Epithelial cell of prostate (primary cell): ENCODE measurements at places on chromosomes 7 and 10.

- DNase-seq: peak; percentile 85
These were observed 71.1 kb downstream of the FIGNL1 start for GRCh38 chr7:50379082-50379481.

DNA sequence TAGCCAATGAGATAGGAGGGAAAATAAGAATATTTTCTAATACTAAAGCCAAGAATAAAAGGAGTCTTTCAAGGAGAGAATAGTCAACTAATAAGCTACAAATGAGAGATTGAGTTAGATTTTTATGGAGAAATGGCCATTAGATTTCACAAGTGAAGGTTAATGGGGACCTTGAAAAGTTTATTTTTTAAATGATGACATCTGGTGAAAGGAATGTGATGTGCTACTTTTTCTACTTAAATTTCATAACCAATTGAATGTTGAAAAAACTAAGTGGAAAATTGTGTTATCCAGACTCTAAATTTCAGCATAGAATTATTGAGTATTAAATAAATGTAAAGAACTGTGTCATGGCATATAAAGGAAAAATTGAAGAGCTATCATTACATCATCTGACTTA is 125.7 kb downstream of the TSPAN12 start:
- DNase-seq: no peak

- DNase-seq: no peak
These were observed 56.2 kb downstream of the HK1 start for GRCh38 chr10:69334302-69335062.

DNA sequence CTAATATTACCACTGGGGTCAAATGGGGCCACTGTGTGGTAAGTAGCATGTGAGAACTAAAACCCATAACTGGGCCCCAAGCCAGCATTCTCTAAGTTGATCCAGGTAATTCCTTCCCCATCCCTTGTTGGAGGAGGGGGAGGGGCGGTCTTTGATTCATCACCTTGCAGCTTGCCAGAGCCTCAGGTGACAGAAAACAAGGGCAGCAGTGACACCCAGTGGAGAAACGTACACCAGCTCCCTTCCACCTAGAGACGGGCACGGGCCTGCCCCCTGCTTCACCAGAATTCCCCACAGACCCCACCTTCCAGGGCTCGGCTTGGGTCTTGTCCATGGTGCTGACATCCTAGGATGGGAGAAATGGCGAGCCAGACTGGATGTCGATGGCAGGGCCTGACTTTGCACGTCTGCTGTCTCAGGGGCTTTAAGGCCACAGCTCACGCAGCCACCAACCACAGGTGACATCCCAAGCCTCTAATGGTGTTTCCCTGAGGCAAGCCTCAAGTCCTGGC is 102.0 kb downstream of the STRA8 start:
- DNase-seq: peak; percentile 98

GRCh38 chr7:138214926-138215325 is 138.7 kb downstream of the AKR1D1 start:
- no peak for DNase-seq

DNA sequence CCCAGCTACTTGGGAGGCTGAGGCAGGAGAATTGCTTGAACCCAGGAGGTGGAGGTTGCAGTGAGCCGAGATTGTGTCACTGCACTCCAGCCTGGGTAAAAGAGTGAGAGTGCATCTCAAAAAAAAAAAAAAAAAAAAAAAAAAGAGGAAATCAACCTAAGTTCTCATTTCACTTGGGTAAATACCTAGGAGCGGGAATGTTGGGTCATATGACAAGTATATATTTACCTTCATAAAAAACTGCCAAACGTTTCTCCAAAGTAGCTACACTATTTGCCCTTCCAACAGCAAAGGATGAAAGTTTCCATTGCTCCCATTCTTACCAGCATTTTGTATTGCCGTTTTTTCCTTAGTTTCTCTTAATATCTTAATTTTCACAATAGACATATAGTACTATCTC is 9.8 kb downstream of the P4HA1 start:
- DNase-seq: no peak

DNA sequence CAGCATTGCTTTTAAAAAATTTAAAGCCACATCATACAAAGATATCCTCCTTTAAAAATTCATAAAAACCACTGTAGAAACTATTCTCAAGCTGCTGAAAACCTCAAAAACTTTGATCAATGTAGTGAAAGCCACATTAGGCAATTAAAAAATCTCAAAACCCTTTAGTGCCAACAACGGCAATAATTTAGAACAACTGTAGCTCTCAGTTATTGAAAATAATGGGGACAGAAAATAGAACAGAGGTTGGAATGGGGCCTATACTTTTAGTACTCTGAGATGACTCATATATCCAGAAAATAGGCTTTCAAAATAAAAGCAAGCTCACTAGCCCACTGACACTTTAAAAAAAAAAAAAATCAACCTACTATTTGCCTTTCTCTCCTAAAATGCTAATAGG is 87.5 kb downstream of the GSAP start:
- no peak for DNase-seq

- DNase-seq: peak; percentile 58
These were observed 17.9 kb downstream of the SMNDC1 start for GRCh38 chr10:110286841-110287240.

GRCh38 chr7:143050931-143051330 is 1.2 kb upstream of the OR6V1 start:
- DNase-seq: no peak

GRCh38 chr10:556971-557637 is 132.4 kb downstream of the DIP2C start:
- DNase-seq: no peak

DNA sequence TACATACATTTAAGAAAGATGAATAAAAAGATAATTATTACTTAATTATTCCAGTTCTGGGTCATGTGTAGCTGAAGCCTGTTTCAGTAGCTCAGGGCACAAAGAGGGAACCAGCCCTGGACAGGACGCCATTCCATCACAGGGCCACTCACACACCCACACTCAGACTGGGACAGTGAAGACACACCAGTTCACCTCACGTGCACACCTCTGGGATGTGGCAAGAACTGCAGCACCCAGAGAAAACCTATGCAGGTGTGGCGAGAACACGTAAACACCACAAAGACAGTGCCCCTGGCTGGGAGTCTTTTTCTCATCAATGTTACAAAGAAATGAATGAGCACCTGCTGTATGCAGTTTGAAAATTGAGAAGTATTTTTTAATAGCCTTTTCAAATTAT is 1.6 kb upstream of the IDI1 start:
- no peak for DNase-seq

DNA sequence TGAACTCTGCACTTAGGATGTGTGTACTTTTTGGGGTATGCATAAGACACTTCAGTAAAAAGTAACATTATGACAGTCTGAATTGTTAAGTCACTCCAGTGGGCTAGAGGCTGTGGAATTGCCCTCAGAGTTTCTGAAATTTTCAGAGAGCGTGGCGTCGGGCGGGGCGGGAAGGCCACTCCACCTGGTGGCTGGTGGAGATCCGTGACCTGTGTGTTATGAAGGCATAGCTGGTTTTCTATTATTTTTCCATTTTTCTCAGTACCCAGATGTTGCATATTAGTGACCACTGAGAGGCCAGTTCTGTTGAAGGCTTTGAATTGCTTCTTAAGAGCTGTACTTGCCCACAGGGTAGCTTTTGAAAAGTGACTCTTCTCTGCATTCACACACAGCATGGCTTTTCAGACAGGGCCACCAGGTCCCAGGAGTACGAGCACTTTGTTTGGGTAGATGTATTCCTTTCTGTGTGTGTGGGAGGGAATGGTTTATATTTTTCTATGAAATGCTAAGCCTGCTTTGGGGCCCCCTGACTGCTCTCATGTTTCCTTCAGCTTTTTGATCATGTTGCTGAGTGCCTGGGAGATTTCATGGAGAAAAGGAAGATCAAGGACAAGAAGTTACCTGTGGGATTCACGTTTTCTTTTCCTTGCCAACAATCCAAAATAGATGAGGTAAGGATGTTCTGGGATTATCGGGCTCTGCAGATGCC is 52.3 kb downstream of the TACR2 start:
- DNase-seq: no peak

DNA sequence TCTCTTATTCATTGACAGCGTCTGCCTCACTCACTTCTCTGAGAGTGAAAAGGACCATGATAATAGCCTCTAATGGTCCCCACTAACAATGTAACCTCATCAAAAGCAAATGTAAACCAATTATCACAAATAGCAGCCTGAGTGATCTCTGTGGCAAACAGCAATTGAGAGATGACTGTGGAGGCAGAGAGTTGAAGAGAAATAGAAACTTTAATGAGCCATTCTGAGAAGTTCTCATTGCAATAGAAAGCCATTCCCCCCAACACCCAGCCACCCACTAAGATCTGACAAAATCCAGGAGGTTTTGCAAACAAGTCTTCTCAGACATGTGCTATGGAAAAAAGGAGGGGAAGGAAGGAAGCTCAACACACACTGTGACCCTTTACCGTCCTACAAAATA is 44.2 kb upstream of the RNF148 start:
- DNase-seq: no peak

DNA sequence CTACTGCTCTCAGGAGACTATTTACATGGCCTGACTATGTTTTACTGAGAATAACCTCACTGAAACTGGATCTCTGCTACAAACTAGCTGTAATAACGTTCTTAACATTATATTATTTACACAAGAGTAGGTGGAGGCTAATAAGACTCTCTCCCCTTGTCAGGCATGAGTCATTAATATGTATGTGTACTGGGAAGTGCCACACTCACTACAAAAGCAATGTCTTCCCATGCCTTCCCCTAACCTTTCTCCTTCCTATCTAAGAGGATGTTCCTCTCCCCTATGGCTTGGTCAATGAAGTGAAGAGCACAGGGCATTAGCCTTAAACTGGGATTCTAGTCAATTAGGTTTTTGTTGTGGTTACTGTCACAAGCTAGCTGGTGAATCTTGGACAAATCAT is 147.9 kb downstream of the DGKB start:
- DNase-seq: peak; percentile 31

GRCh38 chr10:16643502-16643901 is 121.8 kb upstream of the C1QL3 start:
- no peak for DNase-seq

DNA sequence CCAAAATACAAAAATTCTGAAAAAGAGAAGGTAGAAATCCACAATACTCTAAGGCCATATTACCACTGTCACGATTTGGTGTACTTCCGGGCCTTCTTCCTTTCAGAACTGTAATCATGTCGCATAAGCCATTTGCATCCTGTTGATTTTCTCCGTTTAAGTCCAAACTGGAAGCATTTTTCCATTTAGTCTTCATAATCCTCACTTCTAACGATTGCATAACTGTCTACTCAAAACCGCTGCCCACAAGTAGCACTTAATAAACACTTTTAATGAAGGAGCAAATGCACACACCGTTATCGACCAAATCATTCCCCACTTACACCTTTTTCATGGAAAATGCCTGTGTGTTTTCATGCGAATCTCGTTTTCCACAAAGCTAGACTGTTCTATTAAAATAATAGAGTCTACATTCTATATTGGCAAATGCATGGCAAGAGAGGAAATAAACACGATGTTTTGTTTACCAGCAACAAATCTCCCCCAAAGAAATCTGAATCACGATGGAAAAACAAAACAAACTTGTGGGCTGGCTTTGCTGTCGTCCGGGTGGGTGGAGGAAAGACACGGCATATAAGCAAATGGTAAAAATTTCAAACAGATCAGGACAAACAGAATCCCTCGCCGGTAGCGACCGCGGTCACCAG is 1.0 kb downstream of the ATE1 start:
- DNase-seq: no peak

DNA sequence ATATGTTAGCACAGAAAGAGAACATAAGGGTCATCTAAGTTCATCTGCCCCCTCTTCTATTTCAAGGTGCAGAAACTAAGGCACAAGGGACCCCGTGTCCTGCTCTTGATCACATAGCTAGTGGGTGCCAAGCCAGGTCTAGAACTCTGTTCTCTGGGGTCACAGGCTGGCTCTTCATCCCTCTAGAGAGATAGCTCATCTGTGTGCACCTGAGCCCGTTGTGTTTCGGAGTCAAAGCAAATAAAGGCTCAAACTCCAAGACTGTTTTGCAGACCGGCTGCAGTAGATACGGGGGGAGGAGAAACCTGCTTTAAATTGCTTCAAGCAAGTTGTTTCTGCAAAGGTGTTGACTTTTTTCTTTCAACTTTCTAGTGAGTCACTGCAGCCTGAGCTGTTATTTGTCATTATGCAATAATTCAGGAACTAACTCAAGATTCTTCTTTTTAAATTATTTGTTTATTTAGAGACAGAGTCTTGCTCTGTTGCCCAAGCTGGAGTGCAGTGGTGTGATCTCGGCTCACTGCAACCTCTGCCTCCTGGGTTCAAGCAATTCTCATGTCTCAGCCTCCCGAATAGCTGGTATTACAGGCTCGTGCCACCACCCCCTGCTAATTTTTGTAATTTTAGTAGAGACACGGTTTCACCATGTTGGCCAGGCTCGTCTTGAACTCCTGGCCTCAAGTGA is 6.5 kb downstream of the BLVRA start:
- peak; percentile 79 for DNase-seq

- DNase-seq: no peak
These were observed 161.9 kb downstream of the SORCS3 start for GRCh38 chr10:104802941-104803340.

DNA sequence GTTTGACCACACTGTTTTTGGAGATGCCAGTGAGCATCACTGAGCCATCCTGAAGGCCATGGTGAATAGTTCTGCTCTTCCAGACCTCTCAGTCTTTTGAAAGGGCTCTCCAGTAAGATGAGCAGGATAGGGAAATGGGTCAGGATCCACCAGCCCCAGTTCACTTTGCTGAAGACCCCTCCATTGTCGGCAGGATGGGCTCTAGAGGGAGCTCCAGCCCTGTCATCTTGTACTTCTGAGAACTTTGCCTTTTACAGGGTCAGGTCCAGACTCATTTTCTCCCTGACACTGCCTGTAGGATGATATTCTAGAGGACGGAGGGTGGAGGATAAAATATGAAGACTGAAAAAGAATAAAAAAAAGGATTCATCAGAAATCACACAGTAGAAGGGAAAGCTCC is 13.1 kb downstream of the LHFPL3 start:
- no peak for DNase-seq

GRCh38 chr10:92829786-92830377 is 18.4 kb upstream of the EXOC6 start:
- DNase-seq: no peak

- DNase-seq: no peak
These were observed 6.5 kb downstream of the SNX8 start for GRCh38 chr7:2307690-2308107.

GRCh38 chr7:85498031-85498430 is 311.2 kb upstream of the SEMA3D start:
- no peak for DNase-seq

DNA sequence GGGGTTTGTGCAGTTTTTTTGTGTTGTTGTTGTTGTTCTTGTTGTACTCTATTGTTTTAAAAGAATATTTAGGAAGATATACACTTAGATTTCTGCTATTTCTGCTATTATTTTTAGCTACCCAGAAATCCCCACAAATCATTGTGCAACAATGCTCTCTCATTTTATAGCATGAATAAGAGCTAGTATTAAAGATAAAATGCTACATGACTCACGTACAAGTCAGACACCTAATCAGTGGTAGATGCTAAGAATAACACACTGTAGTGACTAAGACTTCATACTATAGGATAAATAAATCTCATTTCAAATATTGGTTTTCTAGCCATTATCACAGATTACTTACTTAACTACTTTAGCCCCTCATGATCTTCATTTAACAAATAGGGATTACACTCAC is 920.5 kb downstream of the KCNMA1 start:
- peak; percentile 41 for DNase-seq

- DNase-seq: no peak
These were observed 348.5 kb downstream of the BBS9 start for GRCh38 chr7:33477719-33478480.

- no peak for DNase-seq
These were observed 13.4 kb upstream of the ARL4A start for GRCh38 chr7:12674053-12674452.
